Cardiac fibroblast (primary cell): ENCODE measurements at places on chromosomes 1 and 21.

- no peak for DNase-seq
Measured at GRCh38 chr1:29183287-29183686, 1.6 kb upstream of the SRSF4 start.

- DNase-seq: no peak
Measured at GRCh38 chr1:72830606-72831390, 548.5 kb upstream of the NEGR1 start.

GRCh38 chr1:108049178-108049819, 84.3 kb upstream of the VAV3 start:
- peak; percentile 34 for DNase-seq

GRCh38 chr21:38178653-38179470, 77.9 kb upstream of the KCNJ15 start:
- peak; percentile 36 for DNase-seq

GRCh38 chr1:152645146-152645545, 18.0 kb upstream of the LCE2D start:
- DNase-seq: no peak

- DNase-seq: no peak
Measured at GRCh38 chr1:201570886-201571624, 32.1 kb downstream of the NAV1 start.
